Ecto neural progenitor cell (in vitro differentiated cells): ENCODE measurements at places on chromosomes 1 and 21.

DNA sequence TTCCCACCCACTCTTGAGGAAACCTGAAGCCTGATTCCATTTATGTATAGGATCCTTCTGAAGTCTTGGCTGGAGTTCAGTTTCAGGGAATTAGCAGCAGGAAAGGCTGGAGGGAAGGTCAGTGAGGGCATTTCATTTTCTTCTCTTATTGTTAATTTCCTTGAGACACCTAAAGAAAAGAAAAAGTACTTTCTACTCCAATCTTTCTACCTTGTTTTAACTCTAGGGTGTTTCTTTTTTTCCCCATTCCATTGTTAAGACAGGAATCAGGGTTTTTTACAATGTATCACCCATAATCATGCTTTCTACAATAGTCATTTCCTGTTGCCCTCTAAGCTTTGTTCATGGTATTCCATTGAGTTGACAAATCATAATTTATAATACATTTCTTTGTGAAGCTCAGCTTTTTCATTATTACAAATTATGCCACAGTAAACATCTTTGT is 27.4 kb downstream of the SNRPE start:
- DNase-seq, result no peak

DNA sequence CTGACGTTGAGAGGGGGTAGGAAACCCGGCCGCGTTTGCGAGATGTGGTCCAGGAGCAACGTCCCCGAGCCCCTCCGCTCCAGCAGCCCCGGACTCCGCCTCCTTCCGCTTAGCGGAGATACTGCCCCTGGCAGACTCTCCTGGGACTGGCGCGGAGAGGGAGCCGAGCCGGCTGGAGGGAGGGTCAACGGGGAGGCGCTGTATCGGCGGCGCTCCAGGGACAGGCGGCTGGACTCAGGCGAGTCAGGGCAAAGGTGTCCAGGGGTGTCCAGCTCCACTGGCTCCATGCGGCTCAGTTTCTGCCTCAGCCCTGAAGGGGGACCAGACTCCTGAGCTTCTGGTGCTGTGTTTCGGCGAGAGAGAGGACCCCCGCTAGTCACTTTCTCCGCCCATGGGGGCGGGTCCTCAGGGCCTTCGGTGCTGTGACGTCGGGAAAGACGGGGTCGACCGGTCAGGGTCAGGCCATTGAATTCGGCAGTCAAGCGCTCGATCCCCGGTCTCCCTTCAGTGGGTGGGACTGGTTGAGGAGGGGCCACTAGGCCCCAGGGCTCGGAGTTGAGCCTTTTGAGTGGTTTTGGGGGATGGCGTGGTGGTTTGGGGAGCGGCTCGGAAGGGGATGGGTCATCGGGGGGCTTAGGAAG is 2.8 kb upstream of the LIX1L start:
- peak; percentile 87 for DNase-seq

DNA sequence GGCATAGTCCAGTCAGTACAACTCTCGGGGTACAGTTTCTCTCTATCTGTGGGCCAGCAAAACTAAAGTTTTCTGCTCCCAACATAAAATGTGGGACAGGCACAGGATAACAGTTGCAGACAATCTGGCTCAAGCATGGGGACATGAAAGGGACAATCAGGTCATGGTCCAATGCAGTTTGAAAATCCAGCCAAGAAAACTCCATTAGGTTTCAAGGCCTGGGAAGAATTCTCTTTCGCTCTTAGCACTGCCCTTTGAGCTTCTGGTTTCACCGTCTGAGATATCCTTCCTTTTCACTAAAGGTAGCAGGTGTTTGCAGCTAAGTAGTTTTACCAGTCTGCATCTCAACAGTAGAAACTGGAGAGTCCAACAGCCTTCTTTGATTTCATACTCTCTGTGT is 21.1 kb upstream of the IL22RA1 start:
- DNase-seq, result no peak

GRCh38 chr1:150609732-150610131 is 19.7 kb downstream of the ENSA start:
- no peak for DNase-seq

GRCh38 chr1:24343412-24344089 is 24.4 kb downstream of the GRHL3 start:
- DNase-seq, result no peak

GRCh38 chr1:28813931-28814465 is 2.0 kb downstream of the OPRD1 start:
- DNase-seq, result no peak

- peak; percentile 44 for DNase-seq
These were observed 4.2 kb upstream of the PAQR7 start for GRCh38 chr1:25879675-25880074.

GRCh38 chr1:56934430-56935060 is 31.3 kb downstream of the C8B start:
- DNase-seq, result no peak

DNA sequence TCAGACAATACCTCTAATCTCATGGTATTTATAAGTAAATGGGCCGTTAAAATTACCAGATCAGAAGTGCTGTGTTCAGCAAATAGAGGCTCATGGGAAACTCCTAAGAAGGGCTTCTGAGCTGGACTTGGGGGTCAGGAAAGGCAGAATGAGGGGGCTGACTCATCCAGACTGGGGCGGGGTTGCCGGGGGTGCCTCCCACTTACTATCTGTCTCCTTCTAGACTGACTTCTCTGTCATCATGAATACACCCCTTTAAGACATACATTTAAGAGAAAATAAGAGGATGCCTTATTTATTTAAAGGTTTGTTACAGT is 96.0 kb upstream of the ERRFI1 start:
- DNase-seq, result no peak

GRCh38 chr1:202850593-202851362 is 38.2 kb downstream of the RABIF start:
- no peak for DNase-seq

- no peak for DNase-seq
These were observed 84.6 kb upstream of the B3GALT2 start for GRCh38 chr1:193270996-193271395.

DNA sequence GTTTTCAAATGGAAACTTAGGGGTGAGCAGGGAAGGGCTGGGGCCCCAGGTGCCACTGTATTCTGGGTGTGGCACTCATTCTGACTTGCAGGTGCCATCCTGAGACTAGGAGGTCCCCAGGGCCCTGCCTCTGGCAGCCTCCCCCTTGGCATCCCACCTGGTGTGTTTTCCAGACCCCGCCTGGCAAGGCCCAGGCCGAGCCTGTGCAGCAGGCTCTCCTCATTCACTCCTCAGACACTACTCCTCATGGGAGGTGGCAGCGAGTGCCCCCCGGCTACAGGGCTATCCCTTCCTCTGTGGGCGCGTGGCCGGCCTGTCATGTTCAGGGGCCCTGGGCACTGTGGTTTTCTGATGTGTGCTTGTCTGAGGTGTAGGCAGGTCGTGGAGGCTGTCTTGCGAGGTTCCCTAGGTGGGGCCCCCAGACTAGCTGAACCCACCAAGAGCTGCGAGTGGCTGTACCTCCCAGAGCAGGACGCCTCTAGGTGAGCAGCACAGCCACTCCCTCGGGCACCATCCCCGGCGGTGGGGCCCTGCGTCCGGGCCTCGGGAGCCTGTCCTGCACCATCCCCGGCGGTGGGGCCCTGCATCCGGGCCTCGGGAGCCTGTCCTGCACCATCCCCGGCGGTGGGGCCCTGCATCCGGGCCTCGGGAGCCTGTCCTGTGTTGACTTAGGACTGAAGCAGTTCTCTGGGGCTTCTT is 13.2 kb downstream of the SLX9 start:
- no peak for DNase-seq

- no peak for DNase-seq
These were observed 92.3 kb downstream of the ROR1 start for GRCh38 chr1:63866084-63866483.

GRCh38 chr21:33733601-33734000 is 91.3 kb downstream of the ITSN1 start:
- no peak for DNase-seq

DNA sequence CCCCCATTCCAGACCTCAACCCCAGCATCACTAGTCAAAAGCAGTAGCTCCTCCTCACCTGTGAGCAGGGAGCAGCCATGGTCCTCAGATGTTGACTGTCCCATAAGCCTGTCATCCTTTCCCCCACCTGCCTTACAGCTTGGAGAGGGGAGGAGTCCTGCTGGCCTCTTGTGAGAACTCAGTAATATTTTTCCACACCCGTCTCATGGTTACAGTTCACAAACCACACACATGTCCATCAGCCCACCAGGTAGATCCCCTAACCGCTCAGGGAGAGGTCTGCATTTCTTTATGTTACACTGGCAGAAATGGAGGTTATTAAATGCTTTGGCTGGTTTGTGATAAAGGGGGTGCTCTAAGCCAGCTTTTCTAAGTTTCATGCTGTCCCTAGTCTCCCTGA is 26.3 kb upstream of the POU3F1 start:
- DNase-seq, result no peak

- DNase-seq, result peak; percentile 73
These were observed 717 bp downstream of the YBX1 start for GRCh38 chr1:42682739-42683531.

GRCh38 chr1:58047265-58047858 is 499.2 kb downstream of the OMA1 start:
- peak; percentile 60 for DNase-seq

GRCh38 chr1:16922885-16923431 is 1.2 kb downstream of the CROCC start:
- DNase-seq, result no peak

DNA sequence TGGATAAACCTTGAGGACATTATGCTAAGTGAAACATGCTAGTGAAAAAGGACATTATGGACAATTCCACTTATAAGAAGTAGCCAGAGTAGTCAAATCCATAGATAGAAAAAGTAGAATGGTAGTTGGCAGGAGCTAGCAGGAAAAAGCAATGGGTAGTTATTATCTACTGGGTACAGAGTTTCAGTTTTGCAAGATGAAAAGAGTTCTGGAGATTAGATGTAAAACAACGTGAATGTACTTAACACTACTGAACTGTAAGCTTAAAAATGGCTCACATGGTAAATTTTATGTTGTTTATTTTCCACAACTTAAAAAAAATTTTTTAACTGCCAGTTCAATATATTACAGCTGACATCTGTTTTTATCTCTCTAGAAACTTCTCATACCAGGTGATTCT is 19.4 kb downstream of the JAK1 start:
- DNase-seq, result no peak

DNA sequence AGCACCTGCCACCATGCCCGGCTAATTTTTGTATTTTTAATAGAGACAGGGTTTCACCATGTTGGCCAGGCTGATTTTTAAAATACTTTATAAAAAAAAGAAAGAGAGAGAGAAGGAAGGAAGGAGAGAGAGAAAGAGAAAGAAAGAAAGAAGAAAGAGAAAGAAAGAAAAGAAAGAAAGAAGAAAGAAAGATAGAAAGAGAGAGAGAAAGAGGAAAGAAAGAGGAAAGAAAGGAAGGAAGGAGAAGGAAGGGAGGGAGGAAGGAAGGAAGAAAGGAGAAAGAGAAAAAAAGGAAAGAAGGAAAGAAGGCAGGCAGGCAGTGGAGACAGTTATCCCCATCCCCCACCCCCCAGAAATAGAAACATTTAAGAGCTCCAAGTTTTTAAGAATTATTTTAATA is 69.9 kb downstream of the TOMM20 start:
- DNase-seq, result no peak

GRCh38 chr1:157356601-157357000 is 195.7 kb downstream of the FCRL5 start:
- no peak for DNase-seq

DNA sequence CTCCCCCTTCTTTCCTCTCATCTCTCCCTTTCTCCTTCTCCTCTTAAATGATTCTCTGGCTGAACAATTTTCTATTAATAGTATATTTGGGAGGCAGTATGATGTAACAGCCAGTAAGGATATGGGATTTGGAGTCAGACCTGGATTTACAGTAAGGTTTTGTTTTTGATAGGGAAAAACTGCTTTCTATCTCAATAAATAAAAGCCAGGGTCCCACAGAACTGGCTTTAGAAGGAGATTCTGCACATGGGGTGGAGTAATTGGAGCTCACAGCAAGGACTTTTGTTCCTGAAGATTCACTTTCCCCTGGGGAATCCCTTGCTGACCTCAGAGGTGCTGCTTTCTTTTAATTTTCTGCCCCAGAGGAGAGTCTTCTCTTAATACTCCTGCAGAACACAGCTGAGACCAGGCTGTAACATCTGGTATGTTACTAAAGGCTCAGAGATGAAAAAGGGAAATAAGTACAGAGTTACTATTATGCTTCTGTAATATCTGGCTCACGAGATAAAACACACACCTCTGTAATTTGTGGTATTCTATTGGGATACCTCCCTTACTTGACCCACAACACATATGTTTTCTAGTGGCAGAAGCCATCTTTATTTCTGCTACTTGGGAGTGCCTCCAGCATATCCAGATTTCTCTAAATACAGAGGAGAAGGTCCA is 13.4 kb downstream of the EPB41 start:
- no peak for DNase-seq

DNA sequence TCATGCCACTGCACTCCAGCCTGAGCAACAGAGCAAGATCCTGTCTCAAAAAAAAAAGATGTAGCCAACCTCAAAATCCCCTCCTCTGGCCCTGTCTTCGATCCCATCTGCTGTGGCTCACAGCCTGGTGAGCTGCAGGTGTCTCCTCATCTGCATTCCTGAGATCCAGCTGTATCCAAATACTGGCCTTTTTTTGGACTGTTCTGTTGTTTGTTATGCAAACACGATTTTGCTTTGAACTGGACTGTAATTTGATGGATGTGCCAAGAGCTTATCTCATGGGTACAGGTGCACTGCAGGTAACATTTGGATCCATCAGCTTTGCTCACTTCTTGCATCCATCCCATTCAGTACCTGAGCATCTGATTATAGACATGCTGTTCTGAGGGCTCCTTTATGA is 14.1 kb upstream of the FAM43B start:
- DNase-seq, result no peak

- DNase-seq, result no peak
These were observed 1596.9 kb downstream of the PLA2G4A start for GRCh38 chr1:188425687-188426086.

DNA sequence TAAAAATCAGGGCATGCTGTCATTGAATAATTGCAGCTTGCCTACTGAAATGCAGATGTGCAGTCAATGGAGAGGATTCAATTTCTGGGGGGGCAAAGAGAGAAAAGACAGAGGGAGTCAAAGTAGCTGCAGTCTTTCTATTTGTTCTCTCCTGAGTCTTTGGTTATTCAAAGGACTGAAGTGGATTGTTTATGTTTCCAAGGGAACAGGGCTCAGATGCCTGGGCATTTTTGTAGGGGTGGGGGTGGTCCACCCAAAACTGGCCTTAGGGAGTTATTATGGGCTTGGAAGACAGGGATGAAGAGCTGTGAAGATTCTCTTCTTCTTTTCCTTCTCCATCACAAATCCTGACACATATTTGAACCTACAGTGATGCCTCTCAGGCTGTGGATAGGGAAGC is 408.8 kb upstream of the DAB1 start:
- peak; percentile 49 for DNase-seq

DNA sequence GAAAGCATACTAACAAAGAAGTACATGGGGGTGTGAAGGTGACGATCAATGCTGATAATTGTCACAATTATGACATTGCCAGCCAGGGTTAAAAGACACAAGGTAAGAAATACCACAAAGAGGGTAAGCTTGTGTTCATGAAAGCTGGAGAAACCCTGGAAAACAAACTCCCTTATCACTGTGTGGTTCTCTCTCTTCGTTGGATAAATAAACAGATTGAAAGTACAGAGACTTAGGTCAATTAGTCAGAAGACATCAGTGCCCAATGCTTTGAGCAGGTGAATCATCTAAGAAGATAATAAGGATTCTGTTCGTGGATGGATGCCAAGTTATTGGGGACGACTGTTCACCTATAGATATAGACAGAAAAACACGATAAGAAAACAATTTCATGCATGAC is 22.4 kb upstream of the FCER1A start:
- no peak for DNase-seq

GRCh38 chr21:28237661-28238060 is 755.0 kb downstream of the LTN1 start:
- DNase-seq, result no peak
